ENCODE measurements at places on chromosomes 12 and 14. TPM values are rescaled to one million over a fixed set of nuclear protein-coding genes. Genes with fewer than 3 reads are reported as not detected.

DNA sequence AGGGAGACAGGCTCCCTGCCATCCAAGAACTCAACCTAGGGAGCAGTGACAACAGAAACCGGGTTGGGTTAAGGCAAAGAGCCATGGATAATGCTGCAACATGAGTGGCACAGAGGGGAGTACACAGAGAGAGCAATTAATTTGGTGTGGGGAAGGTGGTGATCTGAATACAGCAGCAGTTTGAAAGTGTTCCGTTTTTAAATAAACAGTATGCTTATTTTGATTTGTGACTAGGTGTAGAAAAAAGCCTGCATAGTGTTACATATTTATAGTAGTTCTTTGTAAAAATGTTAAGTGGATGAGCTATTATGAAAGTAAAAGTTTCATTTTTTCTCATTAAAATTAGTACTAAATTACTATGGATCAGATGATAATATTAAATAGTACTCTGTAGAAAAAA, 8.7 kb downstream of the AKAP5 start:
- no peak for DNase-seq

Gene ZNF385A
- 2.6 TPM for total RNA-seq

- DNase-seq, result no peak
Measured at GRCh38 chr12:111120578-111120977, 200.2 kb upstream of the MYL2 start.

Gene BHLHE41
- total RNA-seq, result 4.0 TPM

Data from LHCN-M2 (cell line).